ENCODE measurements at places on chromosomes 16 and 17. TPM values are rescaled to one million over a fixed set of nuclear protein-coding genes. Genes with fewer than 3 reads are reported as not detected.

GRCh38 chr17:48374650-48375230, 55.3 kb downstream of the SKAP1 start:
- DNase-seq = no peak

DNA sequence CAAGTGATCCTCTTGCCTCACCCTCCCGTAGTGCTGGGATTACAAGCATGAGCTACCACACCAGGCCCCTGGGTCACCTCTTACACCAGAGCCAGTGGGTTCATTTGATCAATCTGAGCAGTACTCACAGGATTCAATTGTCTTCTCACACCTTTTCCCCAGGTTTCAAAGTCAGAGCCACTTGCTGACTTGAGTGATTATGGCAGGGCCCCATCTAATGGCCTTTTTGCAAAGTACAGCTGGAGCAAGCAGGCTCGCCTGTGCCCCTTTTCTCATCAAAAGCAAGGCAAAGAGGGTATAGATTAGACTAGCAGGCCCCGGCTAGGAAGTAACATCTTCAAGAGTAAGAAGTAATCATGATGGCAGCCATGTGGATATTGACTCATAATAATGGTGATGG, 114.8 kb upstream of the NOL11 start:
- peak; percentile 65 for DNase-seq

DNA sequence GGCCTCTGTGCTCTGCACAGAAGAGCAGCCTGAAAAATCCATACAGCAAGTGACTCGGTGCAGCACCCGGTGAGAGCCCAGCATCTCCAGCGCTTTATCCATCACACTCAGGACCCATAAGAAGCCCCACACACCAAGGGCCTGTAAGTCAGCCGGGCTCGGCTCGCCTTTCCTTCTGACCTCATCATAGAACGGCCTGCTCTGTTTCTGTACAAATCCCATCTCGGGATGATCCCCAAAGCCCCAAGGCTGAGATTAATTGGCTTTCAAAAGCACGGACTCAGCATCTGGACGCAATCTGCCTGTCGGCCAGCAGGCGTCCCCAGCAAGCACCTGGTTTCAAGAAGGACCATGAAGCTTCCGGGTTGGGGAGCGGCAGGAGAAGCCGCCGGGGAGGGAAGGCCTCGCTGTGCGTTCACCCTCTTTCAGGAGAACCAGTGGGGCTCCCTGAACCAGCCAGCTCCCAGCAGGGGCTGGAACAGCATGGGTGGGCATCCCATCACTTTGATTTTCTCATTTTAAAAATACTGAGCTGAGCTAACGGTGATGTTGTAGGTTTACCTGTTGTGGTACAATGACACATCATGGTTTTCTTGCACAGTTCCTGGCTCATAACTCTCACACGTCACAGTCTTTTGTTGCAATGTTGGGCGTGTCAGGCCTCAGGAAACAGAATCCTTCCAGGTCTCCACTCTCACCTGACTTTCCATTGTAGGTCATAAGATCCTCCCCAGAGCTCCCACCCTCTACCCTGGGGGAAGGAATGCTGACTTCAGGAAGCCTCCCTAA, 6.7 kb downstream of the CCDC57 start:
- peak; percentile 79 for DNase-seq

DNA sequence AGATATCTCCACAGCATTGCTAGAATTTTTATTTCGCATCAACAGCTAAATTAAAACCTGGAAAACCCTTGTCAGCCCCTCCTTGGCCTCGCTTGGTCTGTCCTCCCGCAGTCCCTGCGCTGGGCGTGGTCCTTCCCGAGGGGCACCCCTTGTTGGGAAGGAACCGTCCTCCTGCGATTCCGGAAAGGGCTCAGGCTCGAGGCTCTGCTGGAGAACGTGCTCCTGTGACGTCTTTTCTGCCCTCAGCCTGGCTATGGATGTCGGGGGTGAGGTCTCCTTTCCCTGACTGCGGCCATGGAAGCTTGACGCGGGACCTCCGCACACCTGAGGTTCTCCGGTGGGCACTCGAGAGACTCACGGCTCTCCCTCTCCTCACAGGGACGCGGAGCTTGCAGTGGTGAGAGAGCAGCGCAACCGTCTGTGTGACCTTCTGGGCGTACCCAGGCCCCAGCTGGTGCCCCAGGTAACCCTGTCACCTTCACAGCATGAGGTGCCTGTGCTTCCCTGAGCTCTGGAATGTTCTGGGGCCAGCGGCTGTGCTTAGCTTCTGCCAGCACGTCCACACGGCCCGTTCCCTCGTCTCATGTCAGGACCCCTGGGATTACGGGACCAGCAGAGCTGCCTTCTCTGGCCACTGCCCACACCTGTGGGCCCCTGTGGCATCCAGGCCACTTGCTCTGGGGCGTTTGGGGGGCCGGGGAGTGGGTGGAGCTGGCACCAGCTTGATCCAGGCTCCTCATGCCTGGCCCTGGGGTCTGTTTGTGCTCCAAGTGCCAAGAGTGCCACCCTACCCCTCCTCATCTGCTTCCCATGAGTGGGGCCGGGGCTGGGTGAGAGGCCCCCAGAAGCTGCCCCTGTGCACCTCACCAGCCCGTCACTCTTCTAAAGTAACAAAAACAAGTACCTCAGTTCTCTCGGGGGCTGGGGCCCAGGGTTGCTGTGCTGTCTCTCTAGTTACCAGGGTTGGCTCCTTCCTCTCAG, 101.5 kb upstream of the ZNF750 start:
- no peak for DNase-seq

DNA sequence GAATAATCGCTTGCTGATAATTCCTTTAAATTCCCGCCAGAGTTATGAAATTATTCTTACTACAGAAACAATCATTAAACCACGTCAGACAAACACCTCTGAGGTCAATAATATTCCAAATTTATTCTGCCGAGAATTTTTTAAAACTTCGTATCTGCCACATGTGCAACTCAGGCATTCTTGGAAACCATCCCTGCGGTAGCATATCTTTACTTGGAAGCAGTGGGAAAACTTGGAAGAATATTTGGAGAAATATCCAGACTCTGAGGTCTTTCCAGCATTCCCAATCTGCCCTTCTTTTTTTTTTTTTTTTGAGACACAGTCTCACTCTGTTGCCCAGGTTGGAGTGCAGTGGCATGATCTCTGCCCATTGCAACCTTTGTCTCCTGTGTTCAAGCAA, 2.0 kb upstream of the CCL11 start:
- no peak for DNase-seq

GRCh38 chr17:69547947-69548346, 133.4 kb downstream of the MAP2K6 start:
- DNase-seq = no peak

- DNase-seq = no peak
These were observed 196.3 kb downstream of the AXIN2 start for GRCh38 chr17:65365169-65365568.

- DNase-seq = no peak
These were observed 255.4 kb downstream of the IRX3 start for GRCh38 chr16:54031107-54031760.

DNA sequence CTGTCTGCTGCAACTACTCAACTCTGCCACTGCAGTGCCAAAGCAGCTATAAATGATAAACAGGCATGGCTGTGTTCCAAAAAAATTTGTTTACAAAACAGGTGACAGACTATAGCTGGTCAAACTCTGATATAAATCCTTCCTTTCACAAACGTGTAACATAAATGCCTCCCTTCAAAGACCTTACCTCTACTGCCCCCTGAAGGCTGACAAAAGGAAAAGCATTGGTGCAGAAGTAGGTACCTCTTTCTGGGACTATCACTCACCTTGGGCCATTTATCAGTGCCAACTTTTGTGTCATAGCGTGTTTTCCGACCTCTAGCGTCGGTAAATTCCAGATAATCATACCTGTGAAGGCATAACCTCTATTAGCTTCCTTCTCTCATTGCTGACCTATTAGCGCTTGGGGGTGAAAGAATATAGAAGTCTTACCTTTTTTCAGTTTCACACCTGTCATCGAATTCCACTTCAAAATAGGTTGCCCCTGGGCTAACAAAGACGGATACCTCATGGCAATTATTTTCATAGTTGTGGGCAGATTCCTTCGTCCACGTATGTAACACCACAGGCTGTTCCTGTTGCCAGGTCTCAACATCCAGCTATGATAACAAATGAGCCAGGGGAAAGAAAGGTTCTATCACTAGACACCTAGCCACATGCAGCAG, 67.9 kb downstream of the ZZEF1 start:
- no peak for DNase-seq

DNA sequence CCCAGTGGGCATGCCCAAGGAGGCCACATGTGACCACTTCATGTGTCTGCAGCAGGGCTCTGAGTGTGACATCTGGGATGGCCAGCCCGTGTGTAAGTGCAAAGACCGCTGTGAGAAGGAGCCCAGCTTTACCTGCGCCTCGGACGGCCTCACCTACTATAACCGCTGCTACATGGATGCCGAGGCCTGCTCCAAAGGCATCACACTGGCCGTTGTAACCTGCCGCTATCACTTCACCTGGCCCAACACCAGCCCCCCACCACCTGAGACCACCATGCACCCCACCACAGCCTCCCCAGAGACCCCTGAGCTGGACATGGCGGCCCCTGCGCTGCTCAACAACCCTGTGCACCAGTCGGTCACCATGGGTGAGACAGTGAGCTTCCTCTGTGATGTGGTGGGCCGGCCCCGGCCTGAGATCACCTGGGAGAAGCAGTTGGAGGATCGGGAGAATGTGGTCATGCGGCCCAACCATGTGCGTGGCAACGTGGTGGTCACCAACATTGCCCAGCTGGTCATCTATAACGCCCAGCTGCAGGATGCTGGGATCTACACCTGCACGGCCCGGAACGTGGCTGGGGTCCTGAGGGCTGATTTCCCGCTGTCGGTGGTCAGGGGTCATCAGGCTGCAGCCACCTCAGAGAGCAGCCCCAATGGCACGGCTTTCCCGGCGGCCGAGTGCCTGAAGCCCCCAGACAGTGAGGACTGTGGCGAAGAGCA, 4.4 kb downstream of the WFIKKN2 start:
- DNase-seq = peak; percentile 73

DNA sequence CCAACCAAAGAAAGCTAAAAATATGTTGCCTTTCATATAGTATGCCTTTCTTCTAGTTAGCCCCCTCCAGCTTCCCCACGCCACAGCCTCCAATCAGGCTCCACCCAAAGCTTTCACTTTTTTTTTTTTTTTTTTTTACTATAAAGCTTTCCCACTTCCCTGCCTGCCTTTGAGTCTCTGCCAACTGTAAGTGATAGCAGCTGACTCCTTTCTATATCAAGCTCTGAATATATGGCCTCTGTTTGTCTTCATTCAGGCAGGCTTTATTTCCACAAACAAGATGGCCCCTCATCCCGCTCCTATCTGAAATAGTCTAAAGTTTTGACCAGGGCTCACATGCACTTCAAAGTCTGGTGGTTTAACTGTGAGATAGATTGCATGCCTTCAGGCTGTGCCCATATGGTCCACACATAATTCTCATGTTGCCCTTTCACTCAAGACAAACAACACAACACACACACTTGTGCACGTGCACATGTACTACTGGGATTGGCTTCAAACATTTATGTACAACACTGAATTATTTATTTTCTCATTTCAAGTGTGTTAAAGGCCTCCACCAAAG, 39.8 kb upstream of the DYNLRB2 start:
- no peak for DNase-seq

- no peak for DNase-seq
These were observed 18.6 kb upstream of the MNT start for GRCh38 chr17:2419486-2419885.

- peak; percentile 34 for DNase-seq
These were observed 24.1 kb upstream of the DYNLL2 start for GRCh38 chr17:58059141-58059540.

GRCh38 chr16:69340095-69340644, 598 bp downstream of the NIP7 start:
- no peak for DNase-seq

- no peak for DNase-seq
These were observed 72.2 kb downstream of the MAF start for GRCh38 chr16:79528338-79528737.

DNA sequence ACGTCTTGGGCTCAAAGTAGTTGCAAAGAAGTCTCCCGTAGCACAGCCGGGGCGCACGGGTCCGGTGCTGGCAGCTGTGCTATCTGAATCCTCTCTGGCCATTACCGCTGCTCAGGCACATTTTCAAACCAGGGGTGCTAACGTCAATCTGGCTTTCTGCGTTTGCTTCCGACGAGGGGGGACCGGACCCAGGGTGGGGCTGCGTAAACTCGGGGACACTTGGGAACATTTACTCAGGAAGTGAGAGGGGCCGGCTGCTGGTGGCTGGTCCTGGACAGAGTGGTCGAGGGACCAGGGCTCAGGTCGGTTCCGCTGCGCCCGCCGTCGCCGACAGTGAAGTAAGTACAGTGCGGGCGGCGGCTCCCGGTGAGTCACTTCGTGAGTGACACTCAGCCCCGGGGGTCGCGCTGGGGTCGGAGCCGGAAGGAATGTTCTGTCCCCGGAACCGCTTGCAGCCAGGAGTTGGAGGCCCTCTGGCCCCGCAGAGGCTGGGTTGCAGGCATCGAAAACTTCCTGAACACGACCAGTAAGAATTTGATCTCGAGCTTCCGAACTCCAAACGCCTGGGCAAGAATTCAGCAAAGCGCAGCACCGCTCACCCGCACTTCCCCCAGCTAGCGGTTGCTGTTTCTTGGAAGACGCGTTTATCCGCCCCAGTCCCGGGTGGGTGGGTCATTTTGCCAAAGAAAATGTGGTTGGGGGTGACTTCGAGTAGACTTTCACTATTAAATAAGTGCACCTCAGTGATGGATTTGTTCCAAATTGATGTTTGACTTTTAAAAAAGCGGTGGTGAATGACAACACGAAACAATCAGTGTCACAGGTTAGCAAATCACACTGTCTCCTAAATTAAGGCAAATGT, 1.4 kb upstream of the HS3ST3B1 start:
- no peak for DNase-seq

SMIM22 gene
- not detected for total RNA-seq

ANKRD40CL gene
- total RNA-seq = not detected

TBX4 gene
- total RNA-seq = 0.53 TPM

CRYBA1 gene
- total RNA-seq = not detected

KLHL10 gene
- not detected for total RNA-seq

CRAMP1 gene
- total RNA-seq = 16.4 TPM

TP53TG3F gene
- total RNA-seq = not detected

RDM1 gene
- not detected for total RNA-seq

LGALS9B gene
- total RNA-seq = not detected

Data from lower leg skin (tissue), 4 donors.